Dorsolateral prefrontal cortex (tissue), 122 donors: ENCODE measurements at places on chromosomes 3 and 15.

- DNase-seq: no peak
Measured at GRCh38 chr3:170760174-170760526, 109.8 kb downstream of the RPL22L1 start.

DNA sequence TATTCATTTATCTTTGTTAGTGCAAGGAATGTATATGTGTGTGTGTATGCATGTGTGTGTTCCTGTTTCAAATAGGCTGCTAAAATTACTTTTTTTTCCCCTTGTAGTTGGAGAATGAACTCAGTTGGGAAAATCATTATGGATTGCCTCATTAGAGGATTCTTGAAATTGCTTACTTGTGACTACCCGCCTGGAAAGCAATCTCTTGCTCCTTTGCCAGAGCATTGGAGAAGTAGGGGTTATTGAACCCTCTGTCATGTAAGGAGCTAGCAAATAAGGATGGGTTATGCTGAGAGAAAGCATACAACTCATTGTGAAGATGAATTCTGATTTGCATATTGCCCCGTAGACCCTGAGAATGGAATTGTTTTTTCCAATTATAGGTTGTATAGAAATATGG lies 474.5 kb downstream of the CADM2 start:
- no peak for DNase-seq

- no peak for DNase-seq
Measured at GRCh38 chr3:129252748-129253147, 3.3 kb downstream of the COPG1 start.

DNA sequence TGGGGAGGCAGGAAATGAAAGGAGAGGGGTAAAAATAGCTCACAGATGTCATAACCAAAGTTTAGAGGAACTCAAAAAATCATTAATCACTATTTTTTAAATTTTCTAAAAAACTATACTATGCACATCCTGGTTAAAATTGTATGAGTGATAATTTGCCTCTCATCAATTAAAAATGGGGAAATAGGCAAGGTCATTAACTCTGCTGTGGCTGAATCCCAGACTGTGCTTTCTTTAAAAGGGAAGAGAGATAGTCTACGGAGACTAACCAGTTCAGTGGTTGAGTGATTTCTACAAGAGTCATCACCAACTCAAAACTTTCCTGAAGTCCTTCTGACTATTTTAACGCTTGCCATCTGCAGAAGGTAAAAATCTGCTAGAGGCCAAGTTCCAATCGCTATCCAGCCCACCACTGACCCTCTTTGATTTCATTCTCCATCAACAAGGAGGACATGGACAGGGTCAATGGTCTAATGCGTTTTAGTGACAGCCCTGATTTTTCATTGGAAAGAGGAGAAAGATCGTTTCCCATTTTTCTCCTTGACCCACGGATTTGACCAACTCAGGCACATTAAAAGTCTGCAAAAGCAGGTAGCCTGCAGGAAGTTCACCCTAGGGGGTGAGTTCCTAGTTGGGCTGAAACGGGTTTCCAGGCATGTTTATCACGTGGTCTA lies 850 bp downstream of the SUCLG2 start:
- no peak for DNase-seq

GRCh38 chr15:91289324-91289723 lies 189.3 kb downstream of the SV2B start:
- no peak for DNase-seq
